ENCODE measurements at places on chromosomes 5 and 9.

DNA sequence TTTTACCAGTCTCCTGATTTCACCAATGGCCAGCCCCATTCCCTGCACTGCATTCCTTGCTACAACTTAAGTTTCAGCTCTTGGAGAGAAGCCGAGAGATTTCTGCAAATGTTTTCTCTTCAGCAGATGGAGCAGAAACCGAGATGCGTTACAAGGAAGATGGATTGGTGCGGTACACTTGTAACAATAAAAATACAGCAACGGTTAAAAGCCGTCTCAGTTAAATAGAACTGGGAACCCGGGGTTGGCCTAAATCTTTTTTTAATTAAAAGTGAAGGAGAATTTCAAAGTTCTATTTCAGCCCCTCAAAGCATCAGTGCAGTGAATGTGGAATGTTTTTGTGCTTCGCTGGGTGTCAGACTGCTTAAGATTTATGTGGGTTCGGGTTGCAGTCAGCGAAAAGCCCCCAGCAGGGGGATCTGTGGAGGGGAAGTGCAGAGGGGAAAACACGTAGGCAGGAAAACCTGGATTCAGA, 19.8 kb downstream of the BRINP1 start:
- no peak for DNase-seq

DNA sequence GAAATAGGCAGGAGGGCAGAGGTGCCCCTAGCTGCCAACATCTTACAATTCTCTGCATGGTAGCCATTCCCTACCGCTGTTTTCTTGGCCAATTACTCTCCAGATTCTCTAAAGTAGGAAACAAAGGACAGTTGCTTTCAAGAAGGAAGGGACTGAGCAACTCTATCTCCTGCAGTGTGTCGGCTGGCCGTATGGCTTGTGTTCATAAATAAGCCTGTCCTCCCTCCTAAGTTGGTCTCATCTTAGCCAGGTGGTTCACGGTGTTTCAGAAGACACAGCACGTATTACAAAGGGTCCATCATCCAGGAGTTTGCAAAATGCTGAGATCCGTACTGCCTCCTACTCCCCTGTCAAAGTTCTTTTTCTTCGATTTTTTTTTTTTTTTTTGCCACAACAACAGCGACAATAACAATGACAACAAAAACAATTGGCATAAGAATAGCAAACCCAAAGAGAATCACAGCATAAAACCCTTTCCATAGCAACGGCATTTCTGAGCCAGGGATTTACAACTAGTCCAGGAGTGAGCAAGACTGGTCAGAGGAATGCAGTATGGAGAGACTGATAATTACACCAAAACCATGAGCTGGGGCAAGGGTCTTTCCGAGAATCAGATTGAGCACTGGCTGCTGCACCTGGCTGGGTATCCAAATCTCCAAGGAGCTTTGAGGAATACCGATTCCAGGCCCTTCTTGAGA, 212.8 kb downstream of the SLIT3 start:
- DNase-seq = no peak

- DNase-seq = no peak
These were observed 919.6 kb upstream of the SEMA6A start for GRCh38 chr5:117494188-117494587.

- DNase-seq = peak; percentile 35
These were observed 211.2 kb downstream of the GOLPH3 start for GRCh38 chr5:31962871-31963307.

DNA sequence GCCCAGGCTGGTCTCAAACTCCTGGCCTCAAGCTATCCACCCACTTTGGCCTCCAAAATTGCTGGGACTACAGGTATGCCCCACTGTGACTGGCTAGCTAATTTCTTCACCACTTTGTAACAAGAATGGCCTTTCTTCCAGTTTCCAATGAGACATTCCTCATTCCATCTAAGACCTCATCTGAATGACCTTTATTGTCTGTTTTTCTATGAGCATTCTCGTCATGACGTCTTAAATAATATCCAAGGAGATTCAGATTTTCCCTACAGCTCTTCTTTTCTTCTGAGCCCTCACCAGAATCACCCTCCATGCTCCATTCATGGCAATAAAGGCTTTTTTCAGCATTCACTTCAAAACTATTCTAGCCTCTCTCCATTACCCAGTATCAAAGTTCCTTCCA, 30.2 kb upstream of the STK32A start:
- DNase-seq = no peak

- no peak for DNase-seq
These were observed 21.5 kb upstream of the WDR38 start for GRCh38 chr9:124831642-124832364.

GRCh38 chr5:113759505-113759904, 246.0 kb downstream of the YTHDC2 start:
- no peak for DNase-seq

GRCh38 chr9:89886281-89886700, 281.5 kb downstream of the GADD45G start:
- DNase-seq = peak; percentile 84

DNA sequence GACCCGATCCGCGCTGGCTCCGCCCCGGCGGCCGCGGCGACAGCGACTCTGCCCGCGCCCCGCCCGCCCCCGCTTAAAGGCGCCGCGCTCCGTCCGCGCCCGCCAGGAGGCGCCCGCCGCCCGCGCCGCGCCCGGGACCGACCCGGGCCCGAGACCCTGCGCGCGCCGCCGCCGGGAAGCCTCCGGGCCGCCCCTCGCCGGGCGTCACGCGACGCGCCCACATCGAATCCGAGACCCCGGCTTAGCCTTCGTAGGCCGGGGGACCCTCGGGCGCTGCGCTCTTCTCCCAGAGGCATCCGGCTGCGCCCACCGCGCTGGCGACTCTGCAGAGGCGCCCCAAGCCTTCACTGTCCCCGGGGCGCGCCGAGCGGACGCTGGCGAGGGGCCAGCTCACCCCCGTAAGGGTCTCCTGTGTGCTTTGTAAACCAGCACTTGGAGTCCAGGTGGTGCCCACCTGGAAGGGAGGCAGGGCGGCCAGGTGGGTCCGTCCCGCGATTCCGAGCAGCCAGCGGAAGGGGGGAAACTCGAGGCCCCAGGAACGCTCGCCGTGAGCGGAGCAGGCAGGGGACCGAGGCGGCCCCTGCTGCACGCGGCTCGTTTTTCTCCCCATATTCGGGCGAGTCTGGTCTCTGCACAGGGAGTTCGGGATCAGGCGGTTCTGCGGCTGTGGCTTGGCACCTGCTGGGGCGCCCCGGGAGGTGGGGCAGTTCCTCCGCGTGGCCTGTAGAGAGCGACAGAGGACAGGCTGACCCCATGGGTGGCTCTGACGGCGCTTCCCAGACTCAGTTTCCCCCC, 423 bp upstream of the ABCA2 start:
- peak; percentile 34 for DNase-seq

- DNase-seq = peak; percentile 80
These were observed 579.7 kb upstream of the ZNF608 start for GRCh38 chr5:125326150-125326510.

- DNase-seq = no peak
These were observed 235.1 kb downstream of the SPOCK1 start for GRCh38 chr5:137264041-137264440.

DNA sequence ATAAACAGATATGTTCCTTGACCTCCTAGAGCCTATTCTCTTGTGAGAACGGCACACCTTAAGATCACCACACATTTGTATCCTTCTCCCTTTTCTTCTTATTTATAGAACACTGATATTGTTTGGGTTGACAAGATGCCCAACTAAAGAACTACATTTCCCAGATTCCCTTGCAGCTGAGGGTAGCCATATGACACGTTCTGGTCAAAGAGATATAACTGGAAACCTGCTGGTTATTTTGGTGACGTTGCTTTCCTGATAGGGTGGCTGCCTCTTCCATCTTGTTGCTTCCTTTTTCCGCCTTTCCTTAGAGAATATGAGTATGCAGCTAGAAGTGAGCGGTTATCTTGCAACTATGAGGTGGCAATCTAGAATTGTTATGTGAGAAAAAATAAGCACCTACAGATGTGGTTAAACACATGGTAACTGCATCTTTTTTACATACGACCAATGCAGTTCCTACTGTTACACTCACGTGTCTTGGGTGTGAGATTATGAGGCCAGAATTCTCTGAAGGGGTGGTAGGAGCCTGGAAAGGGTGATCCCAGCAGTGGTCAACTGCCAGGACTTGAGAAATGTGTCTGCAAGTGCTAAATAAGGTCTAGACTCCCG, 72.9 kb downstream of the SEC61B start:
- DNase-seq = no peak

DNA sequence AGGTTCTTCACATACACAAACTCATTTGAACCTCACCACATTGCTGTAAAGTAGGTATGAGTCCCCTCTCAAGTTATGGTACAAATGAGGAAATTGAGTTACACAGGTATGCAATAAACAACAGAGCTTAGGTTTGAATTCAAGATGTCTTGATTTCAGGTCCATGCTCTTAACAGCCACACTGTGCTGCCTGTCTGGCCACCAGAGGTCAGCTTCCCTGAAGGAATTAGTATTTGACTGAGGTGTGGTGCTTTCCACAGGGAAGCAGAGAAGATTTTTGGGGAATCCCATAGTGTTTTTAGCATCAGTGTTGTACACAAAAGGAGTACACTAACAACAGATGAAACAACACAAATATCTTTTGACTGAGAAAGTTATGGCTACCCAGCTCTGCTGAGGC, 94.4 kb upstream of the ITGA1 start:
- DNase-seq = peak; percentile 28

GRCh38 chr5:37860206-37860605, 20.4 kb upstream of the GDNF start:
- DNase-seq = no peak

DNA sequence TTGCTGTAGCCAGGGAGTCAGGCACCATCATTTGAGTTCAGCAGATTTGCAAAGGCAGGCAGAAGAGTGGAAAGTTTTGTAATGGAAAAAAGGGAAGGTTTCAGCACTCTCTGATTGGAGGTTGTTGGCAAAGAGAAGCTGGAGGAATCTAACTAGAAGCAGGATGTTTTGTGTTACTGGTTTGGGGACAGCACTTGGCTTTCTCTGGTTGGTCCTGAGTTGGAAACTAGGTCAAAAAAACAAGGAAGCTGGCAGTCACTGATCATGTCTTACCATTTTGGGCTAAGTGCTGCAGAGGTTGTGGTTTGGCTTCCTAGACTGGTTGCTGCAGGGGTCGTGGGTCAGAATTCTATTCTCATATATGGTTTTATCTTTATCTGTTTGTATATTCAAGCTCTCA, 189.8 kb downstream of the DRD1 start:
- DNase-seq = peak; percentile 42

- no peak for DNase-seq
These were observed 90.8 kb downstream of the COL23A1 start for GRCh38 chr5:178499352-178499751.

DNA sequence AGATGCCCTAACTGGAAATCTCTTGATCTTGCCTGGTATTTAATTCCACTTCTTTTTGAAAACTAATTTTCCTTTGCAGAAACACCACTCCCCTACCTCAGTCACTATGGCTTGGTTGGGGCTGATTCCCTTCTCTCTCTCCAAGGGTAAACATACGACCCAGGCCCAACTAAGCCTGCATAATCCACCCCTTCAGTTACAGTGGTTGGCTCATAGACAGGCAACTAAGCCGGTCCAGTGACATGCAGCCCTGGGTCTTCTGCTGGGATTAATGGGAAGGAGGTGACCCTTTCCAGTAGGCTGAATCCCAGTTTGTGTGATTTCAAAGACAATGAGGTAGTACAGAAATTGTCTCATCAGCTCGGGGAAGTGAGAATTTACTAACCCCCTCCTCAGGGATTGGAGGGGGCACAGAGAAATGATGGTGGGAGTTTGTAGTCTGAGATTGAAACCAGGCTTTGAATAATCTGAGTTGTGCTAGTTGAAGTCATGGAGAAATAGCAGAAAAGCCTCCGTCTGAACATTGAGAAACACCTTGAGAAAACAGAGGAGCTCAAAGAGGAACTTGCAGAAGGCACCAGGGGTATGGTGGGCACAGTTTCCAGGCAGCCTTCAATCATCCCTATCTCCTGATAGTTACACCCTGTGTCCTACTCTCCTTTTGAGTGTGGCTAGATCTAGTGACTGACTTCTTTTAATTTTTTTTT, 148.9 kb downstream of the GCNT1 start:
- no peak for DNase-seq

DNA sequence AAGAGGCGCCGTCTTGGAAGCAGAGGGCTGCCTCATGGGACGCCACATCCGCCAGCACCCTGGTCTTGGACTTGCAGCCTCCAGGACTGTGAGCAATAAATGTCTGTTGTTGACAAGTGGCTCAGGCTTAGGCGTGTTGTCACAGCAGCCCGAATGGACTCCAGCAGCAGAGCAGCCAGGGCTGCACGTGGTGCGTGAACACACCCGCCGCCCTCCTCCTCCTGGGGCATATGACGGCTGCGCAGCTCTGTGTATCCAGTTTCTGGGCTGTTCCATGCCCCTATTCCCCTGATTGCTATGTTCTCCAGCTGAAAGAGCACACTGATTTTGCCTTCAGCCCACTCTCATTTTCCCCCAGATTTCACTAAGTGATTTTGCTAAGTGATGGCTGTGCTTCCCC, 36.0 kb upstream of the CLPTM1L start:
- DNase-seq = no peak

DNA sequence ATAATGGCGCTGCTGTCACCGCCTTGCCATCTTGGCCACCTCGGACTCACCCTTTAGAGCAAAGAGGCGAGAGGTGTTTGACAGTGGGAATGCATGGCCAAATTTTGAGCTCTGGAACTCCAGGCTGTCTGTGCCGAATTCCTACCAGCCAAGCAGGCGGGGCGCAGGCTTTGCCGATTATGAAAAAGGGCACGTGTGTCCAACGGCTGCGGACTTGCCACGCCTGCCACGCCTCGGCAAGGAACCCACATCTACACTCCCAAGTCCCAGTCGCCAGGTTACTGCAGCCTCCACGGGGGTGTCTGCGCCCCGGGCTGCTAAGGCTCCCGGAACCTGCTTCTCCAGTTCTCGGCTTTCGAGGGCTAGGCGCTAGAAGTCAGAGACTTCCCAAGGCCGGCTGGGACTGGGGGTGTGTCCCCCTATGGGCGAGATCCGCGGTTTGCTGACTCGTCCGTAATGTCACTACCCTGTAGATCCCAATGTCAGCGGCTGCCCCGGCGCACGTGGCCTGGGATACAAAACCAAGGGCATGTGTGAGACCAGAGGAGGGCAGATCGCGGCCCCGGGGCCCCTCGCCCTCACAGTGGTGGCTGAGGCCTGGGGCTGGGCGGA, 2.8 kb downstream of the NPR3 start:
- DNase-seq = peak; percentile 29

DNA sequence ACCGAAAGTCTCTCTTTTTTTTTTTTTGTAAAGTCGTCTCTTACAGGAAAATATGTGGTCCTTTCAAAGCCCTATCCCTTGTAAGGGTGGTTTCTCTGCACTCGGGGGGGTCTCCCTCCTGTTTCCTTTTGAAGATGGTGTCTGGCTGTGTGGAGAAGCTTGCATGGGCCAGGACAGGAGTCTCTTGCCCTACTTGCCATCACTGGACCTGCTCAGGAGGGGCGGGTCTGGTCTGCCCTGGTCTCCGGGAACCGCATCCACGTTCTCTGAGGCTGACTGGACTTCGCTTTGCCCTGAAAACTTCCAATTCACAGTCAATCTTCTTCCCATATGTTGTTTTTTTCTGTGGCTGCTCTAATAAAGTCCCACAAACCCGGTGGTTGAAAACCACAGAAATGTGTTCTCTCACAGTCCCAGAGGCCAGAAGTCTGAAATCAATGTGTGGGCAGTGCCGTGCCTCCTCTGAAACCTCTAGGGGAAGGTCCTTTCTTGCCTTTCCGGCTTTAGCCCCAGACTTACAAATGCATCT, 92.9 kb upstream of the IER5L start:
- DNase-seq = peak; percentile 90

- DNase-seq = no peak
These were observed 2.1 kb upstream of the OSMR start for GRCh38 chr5:38843665-38844064.
